ENCODE measurements at places on chromosomes 3 and 15.

DNA sequence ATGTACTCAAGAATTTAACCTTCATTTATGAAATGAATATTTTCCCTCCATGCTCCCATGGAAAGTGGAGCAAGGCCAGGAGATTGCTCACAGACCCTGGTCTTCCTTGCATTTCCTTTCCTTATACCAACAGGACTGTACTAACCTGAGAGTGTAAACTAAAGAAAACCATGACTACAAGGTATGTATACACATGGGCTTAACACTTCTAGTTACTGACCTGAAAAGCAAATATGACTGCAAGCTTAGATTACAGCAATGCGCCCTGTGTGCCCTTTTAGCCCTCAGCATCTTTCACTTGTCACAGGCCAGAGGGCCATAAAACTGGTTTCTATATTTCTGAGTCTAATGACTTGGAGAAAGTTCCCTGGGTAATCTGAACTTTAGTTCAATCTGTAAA is 52.1 kb downstream of the NEK10 start:
- DNase-seq = no peak

GRCh38 chr15:45355860-45356259 is 22.5 kb downstream of the GATM start:
- DNase-seq = no peak

- no peak for DNase-seq
Observed at GRCh38 chr3:169948559-169949448, 17.8 kb upstream of the SEC62 start.

DNA sequence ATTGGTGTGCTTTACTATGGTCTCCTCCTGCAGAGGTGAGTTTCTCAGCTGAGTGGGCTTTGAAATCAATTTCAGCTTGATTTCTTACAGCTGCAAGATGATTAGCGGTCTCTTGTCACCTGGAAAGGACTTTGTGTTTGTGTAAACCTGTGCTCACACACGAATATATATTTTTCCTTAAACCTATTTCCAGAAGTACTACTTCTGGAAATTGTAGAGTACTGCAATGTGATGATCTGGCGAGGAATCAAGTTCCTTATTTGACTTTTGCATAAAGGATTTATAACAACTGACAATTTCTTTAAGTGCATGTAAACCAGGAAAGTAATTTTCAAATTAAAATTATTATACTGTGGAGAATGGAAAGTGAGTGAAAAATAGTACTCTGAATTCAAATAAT is 2.1 kb downstream of the MCTP2 start:
- DNase-seq = no peak

DNA sequence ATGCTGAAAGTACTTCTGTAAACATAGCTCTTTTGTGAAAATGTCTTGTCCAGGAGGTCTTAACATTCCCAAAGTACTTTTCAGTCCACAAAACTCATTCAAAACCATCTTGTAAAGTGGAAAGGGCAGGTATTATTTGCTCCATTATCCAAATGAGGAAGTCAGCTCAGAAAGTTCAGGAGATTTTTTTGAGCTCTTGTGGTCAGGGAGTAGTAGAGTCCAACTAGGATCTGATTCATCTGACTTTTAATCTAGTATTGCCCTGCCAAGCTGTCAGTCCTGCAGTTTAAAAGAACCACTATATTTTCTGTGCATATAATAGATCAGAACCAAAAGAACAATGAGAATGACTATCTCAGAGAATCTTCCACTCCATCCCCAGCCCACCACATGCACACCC is 83.5 kb downstream of the FOXB1 start:
- DNase-seq = no peak

GRCh38 chr3:11845651-11846050 is 1.0 kb downstream of the TAMM41 start:
- no peak for DNase-seq

DNA sequence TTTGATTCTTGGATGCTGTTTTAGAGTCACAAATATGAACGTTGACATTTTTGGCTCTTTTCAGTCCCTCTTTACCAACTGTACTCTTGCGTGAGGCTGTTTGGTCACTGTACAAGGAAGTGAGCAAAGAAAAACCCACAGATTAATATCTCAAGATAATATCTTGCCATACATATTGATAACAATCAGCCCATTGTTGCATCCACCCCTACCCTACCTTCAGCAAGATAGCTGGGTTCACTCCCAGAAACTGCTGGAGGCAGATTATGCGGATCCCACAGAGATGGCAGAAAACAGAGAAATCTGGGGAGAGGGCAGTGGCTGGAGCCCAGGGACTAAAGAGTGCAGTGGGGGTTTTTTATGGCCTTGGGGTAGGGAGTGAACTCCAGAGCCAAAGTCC is 29.9 kb upstream of the MFSD1 start:
- no peak for DNase-seq

DNA sequence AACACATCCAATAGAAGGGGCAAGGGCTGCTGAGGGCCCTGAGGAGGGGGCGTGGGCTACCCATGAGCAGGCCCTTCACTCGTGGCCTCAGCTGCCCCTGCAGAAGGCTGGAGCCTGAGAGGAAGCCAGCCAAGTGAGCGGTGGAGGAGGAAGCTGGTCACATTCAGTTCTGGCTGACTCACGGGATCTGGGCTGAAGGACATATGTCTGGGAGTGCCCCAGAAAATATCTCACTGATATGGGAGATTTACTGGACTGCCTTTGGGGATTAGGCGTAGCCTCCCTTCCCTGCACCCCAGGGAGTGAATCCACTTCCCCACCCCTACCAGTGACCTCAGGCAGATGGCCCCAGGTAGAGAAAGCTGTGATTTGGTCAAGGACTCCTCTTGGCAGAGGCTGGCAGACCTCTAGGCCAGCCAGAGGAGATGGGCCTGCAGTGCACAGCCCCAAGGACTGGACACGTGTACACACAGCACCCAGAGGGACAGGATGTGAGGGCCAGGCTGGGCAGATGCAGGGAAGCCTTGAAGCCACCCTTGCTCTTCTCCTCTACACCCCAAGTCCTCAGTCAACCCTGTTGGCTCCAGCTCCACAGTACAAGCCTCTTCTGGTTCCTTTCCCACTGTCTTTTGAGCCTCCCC is 14.2 kb upstream of the ANKDD1A start:
- no peak for DNase-seq

- DNase-seq = no peak
Observed at GRCh38 chr15:65724464-65725215, 67.5 kb downstream of the DENND4A start.

DNA sequence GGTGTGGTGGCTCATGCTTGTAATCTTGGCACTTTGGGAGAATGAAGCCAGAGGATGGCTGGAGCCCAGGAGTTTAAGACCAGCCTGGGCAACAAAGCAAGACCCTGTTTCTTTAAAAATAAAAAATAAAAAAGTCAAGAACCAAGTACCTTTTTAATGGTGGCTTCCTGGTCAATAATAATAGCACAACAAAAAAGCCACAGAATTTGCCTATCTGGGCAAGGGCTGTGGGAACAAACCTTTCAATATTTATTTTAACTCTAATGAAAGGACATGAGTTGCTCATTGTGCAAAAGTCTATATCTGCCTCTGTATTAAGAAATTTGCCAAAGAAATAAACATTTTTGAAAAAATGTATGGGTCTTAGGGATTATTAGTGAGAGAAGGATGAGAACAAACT is 2.1 kb downstream of the ZNF609 start:
- no peak for DNase-seq

DNA sequence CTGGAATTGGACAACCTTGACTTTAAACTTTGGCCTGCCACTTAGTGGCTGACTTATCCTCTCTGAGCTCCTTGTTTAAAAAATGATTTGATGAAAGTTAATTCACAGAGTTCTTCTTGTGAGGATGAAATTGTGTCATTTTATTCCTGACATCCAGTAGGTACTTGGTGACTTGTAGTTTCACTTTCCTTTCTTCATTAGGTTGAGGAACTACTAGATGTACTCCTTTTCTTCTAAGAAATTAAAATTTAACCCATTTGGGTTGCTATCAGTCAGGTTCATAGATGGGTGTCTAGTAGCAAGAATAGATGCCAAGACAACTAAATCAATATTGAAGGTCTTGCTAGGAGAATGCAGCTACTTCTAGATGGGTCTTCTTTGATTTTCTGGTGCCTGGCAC is 5.2 kb downstream of the NR1D2 start:
- DNase-seq = no peak

- no peak for DNase-seq
Observed at GRCh38 chr15:58036579-58036978, 28.9 kb downstream of the ALDH1A2 start.

DNA sequence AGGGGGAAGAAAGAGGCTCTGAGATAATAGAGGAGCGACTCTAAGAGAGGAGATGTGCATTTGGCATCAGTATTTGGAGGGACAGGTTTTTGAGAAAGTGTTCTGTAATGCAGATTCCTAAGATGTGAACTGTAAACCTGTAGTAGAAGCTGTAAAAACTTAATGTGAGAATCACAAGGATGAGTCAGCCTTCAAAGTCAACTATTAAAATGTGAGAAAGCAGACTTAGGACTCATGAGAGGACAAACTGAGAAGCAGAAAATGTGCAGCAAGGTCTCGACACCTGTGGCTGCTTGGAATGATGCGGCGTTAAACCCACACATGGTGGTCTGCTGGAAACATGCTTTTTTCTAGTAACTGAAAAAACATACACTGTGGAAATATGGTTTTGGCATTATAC is 36.0 kb downstream of the USP13 start:
- no peak for DNase-seq

DNA sequence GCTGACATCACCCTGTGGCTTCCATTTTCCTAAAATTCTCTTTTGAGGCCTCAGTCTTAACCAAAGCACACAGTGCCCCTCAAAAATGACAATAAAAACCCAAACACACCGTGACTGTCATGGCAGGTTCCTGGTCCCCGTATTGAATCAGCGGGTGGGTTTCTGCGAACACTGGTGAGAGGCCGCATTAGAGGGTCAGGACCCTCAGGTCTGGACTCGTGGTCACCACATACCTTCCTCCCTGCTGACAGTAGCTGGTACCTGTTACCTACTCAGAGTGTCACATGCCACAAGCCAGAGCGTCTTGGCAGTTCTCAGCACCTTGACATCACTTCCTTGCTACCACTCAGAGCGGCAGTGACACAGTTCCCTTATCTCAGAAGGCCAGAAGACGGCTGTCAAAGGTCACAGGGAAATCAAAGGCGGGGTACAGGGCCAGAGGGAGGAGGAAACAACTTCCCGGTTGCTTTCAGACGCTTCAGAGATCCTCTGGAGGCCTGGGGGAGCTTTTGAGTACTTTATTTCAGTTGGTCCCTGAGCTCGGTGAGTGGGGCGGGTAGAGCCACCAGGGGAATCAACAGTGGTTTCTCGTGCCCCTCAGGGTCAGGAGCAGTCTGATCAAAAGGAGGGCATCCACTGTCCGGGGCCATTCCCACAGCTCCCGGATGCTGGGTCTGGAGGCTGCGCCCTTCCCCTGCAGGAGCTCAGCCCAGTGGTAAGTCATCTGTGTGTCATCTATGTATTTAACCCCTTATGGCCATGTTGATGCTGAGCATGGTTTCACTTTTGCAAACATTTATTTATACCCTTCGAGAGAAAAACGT is at the start of the genes CCR5AS and CCRL2:
TSS of gene CCR5AS (minus strand) at position 279 of the 824 bp plus-strand sequence.
TSS of gene CCRL2 (plus strand) at position 472 of the 824 bp plus-strand sequence. CDS start 821 bp downstream, outside the sequence.
- DNase-seq = peak; percentile 75

DNA sequence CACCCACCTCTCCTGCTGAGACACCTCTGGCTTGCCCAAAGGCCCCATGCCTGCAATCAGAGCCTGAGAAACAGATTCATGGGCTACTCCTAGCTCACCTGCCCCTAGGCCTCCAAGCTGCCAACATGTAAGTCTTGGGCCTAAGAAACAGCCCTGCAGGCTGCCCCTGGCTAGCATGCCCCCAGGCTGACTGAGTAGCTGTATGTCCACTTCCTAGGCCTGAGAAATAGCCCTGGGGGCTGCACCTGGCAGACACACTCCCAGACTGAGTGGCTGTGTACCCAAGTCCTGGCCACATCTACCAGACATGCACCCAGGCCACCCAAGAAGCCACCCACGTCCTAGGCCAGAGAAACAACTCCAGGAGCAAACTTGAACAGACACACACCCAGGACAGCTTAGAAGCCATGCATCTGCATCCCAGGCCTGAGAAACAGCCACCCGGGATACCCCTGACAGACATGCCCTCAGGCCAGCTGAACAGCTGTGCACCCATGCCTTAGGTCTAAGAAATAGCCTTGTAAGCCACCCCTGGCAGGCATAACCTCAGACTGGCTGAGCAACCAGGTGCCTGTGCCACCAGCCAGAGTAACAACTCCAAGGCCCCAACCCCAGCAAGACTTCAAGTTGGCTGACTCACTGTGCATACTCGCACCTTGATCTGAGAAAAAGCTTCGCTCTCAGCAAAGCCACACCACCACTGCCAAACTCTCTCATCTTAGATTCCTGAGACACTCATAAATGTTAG is 12.0 kb upstream of the NRG4 start:
- no peak for DNase-seq

GRCh38 chr3:177419904-177420601 is 222.8 kb upstream of the TBL1XR1 start:
- peak; percentile 68 for DNase-seq

DNA sequence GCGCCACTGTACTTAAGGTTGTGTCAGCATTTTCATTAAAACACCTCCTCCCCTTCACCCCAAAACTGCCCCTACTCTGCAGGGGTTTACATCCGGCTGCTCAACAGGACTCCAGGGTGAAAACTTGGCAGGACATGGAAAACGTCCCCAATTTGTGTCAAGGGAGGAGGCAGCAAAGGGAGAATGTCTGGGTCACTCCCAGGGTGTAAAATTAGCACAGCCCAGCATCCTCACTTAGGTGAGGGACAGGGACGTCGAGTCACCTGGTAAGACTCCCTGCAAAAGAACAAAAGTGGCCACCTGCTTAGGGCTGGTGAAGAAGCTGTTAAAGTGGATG is 532.3 kb downstream of the FOXP1 start:
- DNase-seq = no peak

- no peak for DNase-seq
Observed at GRCh38 chr3:127970966-127971592, 56.0 kb downstream of the KBTBD12 start.

GRCh38 chr3:28252001-28252431 is 10.6 kb downstream of the CMC1 start:
- no peak for DNase-seq

DNA sequence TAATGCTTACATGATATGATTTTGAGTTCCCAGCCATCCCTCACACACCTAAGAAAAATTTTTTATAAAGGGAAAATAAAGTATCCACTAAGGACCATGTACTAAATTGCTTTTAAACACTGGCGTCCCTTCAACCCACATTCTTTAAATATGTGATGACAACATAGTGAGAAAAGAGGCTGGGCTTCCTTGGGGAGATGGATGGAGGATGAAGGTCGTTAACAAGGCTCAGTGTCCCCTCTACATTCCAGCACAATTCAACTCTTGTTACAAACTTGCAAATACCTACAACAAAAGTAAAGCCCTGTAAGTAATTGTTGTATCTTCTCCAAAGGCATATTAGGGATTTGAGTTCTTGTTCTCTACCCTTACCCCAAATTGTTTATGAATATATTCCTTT is 87.2 kb upstream of the SLC4A7 start:
- no peak for DNase-seq
